GM13976 (cell line): ENCODE measurements at places on chromosomes 16 and 17.
A peak's percentile ranks its signal among the peaks of the same experiment; 100 is the strongest.

DNA sequence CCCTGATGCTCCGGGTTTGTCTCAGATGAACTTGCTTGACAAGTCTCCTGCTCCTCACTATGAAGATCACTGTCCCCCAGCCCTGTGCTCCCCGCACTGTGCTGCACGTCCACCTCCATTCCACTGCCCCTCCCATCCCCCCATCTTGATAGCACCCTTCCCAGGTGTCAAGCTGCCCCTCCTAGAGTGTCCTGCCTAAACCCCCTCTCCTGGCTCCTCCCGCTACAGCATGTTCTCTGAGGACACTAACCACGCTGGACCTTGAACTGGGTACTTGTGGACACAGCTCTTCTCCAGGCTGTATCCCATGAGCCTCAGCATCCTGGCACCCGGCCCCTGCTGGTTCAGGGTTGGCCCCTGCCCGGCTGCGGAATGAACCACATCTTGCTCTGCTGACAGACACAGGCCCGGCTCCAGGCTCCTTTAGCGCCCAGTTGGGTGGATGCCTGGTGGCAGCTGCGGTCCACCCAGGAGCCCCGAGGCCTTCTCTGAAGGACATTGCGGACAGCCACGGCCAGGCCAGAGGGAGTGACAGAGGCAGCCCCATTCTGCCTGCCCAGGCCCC is 18.5 kb downstream of the DEXI start:
- DNase-seq: no peak

DNA sequence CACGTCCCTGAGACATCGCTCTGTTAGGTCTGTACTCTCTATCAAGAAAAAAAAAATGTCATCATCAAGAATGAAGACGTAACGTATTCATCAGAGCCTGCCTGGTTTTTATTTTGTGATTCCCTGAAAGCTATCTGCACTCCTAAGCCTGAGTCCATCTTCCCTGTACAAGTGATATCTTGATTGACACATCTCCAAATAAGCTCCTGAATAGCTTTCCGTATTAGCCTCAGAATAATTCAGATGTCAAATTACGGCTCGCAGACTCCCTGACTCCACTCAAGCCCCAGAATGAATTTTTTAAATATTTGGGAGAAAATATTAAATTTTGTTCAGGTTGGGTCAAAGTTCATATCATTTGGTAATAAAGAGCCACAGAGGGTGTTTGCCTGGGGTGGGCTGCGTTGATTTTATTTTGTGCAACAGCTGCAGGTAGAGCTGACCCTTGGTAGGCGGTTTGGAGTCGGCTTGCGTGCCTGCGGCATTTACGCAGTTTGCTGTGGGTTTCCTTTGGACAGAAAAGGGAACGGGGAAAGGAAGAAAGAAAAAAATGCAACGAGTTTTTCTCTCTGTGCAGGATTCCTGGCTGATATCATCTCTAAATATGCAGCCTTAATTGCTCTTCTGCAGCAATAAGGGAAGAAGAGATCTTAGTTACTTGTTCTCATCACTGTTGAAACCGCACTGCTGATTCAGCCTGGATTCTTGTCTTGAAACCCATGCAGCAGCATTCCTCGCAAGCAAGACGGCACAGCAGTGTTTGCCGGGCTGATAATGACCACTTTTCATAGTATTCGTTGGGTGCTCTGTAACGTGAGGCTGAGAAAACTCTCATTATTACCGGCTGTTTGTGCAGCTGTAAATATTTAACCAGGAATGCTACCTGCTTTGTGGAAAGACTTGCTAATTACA is 114.7 kb downstream of the IRX3 start:
- no peak for DNase-seq

DNA sequence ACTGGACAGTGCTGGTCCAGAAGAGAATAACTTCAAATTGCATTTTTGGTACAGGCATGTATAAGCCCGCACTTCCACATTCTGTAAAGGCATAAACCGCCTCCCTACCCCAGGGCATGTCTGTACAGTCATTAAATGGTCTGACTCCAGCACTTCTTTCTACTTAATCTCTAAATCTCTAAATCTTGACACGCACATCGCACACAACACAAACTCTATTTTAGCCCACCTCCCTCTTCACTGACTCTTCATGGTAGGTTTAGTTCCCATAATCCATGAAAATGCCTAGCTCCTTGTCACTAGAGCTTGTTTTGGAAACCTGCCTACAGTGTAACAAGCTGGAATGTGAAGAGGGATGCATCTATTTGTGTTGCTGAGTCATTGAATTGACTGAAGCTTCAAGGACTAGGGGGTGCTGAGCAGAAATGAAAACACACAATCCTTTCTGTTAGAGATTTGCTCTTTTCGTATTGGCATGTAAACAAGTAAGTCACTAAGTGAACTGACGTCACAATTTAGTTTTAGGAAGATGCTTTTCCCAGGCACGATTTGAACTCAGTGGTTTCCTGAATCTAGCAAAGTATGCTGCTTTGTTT is 1.6 kb upstream of the DUSP14 start:
- DNase-seq: peak; percentile 44

DNA sequence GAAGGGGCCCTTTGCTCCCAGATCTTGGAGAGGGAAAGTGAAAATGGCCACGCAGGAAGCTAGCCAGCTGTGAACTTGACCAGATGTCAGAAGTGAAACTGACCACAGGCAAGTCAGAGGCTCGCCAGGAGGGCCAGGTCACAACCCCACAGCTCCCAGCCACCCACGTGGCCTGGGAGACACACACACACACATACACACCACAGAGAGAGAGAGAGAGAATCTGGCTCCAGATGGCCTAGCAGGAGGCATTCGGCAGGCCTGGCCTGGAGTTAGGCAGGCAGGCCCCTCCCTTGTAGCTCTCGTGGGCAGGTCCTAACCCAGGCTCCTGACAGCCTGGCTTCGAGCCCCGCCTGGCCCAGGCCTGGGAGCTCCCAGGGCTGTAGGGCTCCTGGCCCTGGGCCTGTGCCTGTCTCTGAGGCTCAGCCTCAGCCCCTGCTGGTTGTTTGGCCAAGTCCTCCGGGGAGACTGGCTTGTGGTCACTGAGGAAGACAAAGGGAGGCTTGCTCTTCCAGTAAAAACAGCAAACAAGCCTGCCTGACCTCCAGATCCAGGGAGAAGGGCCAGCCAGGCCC is 20.2 kb downstream of the NGFR start:
- DNase-seq: peak; percentile 90

DNA sequence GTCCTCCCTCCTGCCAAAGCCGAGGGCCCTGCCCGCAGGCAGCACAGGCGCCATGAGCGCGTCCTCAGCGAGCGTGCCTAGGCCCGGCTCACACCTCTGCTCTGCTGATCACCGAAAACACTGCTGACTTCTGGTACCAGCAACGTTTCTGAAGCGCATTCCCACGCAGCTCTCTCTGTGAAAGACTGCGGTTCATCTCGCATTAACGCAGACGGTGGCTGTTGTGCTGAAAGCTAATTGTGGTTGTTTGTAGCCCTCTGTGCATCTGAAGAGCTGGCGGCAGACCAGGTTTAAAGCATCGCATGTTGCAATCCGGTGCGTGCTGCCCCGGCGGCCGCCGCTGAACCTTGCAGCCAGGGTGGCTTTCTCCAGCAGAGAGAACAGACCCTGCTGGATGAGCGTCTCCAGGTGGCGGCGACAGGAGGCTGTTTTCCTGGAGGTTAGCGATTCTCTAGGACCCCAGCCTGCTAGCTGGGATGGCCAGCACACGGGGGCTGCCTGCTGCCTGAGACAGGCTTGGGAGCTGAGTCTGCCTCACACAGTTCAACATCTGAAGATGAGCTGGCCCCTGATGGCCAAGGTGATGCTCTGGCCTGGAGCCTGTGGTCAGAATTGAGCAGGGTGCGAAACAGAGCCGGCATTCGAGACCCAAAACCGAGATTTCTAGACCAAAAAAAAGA is 49.8 kb upstream of the CHMP6 start:
- no peak for DNase-seq

GRCh38 chr17:2366747-2367494 is 29.6 kb downstream of the SGSM2 start:
- no peak for DNase-seq

DNA sequence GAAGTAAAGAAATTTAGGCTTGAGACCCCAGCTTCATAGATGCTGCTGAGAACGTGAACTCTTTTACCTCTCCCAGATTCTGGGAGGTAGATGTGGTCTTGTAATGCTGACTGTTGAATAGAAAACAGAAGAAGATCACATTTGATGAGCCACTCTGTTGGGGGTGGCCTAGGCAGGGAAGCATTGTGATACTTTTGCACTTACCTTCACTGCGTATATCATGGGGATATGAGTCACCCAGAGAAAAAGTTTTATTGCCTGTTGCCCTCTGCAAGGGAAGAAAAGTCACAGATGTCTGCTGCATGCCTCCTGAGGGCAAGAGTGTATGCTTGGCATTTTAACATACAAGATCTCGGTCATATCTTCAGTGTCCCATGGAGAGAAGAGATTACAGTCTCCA is 365.4 kb downstream of the SNX29 start:
- no peak for DNase-seq

- DNase-seq: peak; percentile 62
These were observed 502 bp downstream of the FAAP100 start for GRCh38 chr17:81551458-81552243.

GRCh38 chr17:57462007-57462579 is 205.8 kb downstream of the MSI2 start:
- no peak for DNase-seq

GRCh38 chr17:33055746-33056145 is 64.1 kb downstream of the SPACA3 start:
- DNase-seq: no peak

- peak; percentile 76 for DNase-seq
These were observed 20.4 kb upstream of the SLC38A8 start for GRCh38 chr16:84062734-84063640.

DNA sequence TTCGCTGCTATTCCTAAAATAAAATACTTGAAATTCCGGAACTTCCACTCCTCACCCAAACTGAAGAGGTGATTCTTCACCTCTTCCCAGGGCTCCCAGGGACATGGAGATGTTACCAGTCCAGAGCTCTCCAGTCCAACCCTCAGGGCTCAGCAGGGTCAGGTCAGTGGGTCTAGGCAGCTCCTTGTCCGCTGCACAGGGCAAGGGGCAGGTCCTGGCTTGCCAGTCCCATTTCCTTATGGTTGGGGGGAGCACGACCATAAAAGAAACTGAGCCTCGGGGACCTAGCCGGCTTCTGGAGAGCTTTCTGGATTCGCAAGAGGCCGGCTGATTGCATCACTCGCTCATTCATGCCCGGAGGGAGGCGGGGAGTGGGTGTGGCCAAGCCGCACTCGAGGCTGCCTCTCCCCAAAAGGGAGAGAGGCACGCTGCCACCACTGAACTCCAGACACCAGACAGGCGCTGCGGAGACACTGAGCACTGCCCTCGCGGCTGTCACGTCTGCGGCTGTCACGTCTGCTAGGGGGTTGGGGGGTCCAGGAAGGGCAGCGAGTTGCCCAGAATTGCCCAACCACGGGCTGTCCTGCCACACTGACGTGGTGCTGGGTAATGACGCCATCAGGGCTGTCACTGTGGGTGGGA is 15.8 kb downstream of the SLC7A5 start:
- peak; percentile 92 for DNase-seq

DNA sequence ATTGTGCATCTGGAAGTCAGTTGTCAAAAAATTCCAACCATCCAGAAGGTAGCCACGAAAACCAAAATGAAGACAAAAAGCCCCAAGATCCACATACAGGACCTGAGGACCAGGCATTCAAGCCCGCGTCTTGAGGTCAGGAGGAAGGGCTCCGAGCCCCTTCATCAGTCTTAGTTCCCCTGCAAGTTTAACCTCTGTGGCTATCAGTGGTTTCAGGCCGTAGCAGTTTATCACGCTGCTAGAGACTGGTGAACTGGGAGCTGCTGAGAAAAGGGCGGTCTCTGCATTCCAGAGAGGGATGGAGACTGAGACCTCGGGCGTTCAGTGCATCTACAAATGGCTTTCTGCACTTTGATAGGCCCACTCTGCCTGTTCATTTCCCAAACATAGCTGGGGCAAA is 70.6 kb downstream of the IRF8 start:
- DNase-seq: no peak

- no peak for DNase-seq
These were observed 88.4 kb downstream of the SPACA3 start for GRCh38 chr17:33080091-33080490.

DNA sequence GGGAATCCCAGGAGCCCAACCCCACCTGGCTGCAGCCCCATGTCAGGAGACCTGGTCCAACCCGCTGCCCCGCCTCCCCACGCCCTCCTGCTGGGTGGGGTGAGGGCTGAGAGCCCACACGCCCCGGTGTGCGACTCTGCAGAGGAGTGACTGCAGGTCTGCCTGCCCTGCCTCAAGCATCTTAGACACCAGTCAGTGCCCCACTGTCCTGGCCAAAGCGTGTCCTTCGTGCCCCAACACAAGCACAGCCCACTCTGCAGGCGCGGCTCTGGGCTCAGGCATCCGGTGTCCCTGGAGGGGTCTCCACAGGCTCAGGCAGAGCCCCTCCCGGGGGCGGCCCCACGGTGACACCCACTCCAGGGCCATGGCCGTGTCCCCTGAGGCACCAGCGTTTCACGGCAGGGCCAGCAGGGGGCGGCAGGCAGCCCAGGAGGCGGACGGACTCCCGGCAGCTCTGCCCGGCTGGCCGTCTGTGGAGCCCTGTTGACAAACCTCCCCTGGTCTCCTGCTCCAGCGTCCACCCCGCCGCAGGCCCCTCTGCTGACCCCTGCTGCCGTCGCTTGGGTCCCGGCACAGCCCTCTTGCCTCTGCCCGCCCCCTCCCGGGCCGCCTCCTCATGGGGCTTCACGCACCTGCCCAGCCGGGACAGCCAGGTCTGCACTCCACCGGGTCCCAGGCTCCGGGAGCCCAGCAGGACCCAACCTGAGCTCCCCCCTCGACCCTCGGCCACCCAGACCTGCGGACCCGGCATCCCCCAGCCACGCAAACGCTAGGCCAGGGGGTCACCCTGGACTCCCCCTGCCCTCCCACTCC is 8.6 kb upstream of the UBE2I start:
- peak; percentile 93 for DNase-seq

DNA sequence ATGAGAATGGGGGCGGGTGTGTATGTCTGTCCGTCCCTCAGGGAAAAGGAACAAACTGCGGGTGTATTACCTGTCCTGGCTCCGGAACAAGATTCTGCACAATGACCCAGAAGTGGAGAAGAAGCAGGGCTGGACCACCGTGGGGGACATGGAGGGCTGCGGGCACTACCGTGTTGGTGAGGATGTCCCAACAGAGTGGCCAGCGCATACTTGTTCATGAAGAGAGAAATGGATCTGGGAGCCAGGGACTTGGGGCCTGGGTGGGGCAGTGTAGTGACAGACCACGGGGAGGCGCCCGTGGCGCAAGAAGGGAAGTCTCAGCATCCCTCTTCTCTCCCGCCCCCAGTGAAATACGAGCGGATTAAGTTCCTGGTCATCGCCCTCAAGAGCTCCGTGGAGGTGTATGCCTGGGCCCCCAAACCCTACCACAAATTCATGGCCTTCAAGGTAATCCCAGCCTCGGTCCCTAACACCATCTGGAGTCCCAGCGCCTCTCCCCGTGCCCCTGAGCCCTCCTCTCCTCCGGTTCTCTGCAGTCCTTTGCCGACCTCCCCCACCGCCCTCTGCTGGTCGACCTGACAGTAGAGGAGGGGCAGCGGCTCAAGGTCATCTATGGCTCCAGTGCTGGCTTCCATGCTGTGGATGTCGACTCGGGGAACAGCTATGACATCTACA is 3.5 kb upstream of the C17orf107 start:
- no peak for DNase-seq

DNA sequence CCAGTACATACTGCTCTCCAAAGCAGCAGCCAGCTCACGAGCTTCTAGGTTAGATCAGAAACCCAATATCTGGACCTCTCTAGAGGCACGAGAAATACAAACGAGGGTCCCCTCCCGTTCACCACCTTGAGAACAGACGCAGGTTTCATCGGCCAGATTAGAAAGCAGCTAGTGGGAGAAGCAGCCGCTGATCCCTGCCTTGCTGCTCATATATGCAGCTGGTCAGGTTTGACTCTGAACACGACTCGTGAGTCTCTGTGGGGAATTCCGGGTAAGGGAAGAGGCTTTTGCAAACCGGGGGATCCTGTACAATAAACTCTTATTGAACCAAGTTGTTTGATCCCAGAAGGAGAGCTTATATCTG is 1.6 kb downstream of the VAT1L start:
- no peak for DNase-seq
